GM13977 (cell line): ENCODE measurements at places on chromosomes 11 and 22.

DNA sequence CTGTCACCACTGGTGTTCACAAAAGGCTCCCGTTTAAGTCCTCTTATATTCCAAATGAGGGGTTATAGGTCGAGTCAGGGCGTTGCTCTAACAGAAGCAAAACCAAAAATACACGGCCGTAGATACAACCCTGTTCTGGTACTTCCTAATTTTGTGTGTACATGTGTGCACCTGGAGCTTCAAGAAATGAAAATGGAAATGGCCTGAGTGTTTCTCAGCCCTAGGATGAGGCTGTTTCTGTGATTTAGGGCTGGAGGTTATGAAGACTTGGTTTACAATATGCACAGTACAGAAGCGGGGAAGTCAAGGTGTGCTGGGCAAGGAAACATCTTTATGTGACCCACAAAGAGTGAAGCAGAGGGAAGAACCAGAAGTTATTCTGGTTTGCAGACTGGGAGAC, 110.4 kb upstream of the OR4B1 start:
- no peak for DNase-seq

- no peak for DNase-seq
Measured at GRCh38 chr11:67670316-67671210, 3.9 kb downstream of the ALDH3B2 start.

- DNase-seq, result no peak
Measured at GRCh38 chr22:38173641-38173906, 8.1 kb downstream of the PLA2G6 start.

DNA sequence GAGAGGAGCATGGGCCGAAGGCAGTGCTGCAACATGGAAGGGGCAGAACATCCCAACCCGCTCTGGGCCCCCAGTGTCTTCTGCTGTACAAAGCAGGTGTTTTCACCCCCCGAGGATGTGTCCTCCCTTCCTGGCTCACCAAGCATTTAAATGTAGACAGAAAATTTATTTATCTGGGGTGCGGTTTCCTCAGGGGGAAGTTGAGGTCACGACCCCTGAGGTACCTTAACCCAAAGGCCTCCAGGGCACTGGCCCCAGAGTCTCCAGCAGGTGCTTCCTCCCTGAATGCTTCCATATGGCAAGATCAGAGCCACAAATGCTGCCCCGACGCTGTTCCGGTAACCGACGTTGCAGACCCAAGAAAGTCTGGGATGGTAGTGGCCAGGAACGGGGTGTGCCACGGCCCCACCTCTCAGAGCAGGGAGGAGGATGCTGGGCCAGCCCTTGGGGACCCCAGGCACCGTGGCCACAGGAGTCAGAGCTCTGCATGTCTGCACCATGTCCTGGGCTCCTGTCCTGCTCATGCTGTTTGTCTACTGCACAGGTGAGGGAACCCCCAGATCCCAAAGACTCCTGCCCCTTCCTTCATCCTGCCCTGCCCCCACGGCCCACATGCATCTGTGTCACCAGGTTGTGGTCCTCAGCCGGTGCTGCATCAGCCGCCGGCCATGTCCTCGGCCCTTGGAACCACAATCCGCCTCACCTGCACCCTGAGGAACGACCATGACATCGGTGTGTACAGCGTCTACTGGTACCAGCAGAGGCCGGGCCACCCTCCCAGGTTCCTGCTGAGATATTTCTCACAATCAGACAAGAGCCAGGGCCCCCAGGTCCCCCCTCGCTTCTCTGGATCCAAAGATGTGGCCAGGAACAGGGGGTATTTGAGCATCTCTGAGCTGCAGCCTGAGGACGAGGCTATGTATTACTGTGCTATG, at the start of gene VPREB1:
Gene VPREB1, plus strand, starts transcription at position 471 of the 935 bp plus-strand sequence. Its CDS starts 28 bp downstream, at position 499.
- DNase-seq, result no peak

- no peak for DNase-seq
Measured at GRCh38 chr11:126082251-126083109, 19.8 kb upstream of the CDON start.

GRCh38 chr11:78825591-78826020, 250.9 kb upstream of the NARS2 start:
- DNase-seq, result no peak

- DNase-seq, result no peak
Measured at GRCh38 chr11:92436034-92436920, 211.7 kb downstream of the FAT3 start.

DNA sequence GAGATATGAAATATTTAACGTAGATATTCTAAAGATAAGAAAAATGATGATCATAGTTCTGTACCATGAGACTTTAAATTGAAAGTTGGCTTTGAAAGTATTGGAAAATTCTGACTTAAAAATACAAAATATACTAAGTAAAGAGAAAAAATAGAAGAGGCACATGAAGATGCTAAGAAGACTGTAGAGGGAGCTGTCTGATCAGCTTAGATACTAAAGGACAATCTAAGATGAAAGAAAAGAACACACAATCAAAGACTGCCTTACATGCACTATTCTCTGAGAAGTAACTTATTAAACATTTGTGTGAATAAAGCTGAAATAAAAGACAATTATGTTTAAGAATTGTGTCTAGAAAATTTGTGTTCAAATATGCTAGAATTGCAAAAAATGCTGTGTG, 55.1 kb downstream of the RBMXL2 start:
- no peak for DNase-seq

GRCh38 chr22:32175683-32176644, 16.9 kb upstream of the C22orf42 start:
- no peak for DNase-seq

DNA sequence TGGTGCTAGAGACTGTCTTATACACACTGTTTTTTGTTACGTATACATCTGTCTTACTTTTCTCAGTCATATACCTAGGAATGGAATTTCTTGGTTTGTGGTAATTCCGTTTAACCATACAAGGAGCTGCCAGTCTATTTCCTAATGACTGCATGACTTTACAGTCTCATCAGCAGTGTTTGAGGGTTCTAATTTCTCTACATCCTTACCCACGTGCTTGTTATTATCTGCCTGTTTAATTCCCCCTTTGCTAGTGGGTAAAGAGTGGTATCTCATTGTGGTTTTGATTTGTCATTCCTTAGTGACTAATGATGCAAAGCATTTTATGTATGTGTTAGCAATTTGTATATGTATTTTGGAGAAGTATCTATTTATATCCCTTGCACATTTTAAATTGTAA, 1008.0 kb downstream of the FAM181B start:
- no peak for DNase-seq

- no peak for DNase-seq
Measured at GRCh38 chr11:71172680-71173079, 79.7 kb downstream of the SHANK2 start.

- no peak for DNase-seq
Measured at GRCh38 chr11:91156041-91156440, 933.2 kb upstream of the CHORDC1 start.

DNA sequence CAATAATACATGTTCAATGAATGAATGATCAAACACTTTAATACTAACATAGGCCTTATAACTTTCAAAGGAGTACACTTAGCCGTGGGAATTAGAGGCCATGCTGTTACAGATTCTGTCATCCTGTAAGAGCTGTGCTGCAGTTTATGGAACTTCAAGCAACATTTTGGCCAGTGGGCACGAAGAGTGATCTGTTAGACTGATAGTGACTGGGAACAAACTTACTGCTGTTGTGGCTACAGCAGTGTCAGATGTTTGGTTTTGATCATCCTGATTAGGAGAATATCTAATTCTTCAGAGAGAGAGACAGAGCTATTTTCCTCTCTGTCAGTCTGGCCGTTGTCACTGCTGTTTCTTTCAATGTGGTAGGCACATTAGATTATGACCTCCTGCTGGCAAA, 348.9 kb downstream of the NELL1 start:
- no peak for DNase-seq

DNA sequence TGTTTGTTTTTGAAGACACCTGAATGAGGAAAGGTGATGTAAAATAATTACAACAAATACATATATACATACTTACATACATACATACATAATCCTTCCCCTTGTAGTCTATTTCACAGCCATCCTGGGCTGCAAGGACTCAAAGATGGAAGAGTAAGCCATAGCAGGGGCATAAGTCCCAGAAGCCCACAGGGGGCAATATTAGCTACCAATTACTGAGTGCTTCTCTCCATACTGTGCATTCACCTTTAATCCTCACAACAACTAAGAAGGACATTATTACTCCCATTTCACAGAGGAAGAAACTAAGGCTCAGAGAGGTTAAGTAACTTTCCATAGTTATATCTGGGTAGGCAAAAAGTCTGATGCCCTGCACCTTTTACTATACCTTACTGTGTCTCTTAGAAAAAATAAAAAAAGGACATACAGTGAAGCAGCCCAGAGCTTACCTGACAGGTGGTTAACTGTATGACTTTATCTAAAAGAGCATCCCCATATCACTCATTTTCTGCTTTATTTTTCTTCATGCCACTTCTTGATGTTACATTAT, 2.7 kb downstream of the SERGEF start:
- no peak for DNase-seq

DNA sequence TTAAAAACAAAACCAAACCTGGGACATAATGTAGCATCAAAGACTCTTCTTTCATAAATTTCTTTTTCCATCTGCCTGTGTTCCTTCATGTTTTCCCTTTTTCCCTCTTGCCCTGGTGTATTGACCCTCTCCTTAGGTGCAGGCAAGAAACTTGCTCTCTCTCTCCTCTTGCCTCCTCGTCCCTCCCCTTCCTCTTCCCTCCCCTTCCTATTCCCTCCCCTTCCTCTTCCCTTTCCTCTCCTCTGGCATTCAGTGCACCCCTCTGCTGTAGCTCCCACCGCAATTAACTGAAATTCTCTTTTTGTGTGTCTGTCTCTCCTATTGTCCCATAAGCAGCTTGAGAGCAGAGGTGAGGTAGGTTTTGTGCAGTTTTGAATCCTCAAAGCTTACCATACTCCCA, 49.9 kb downstream of the CSF2RB start:
- DNase-seq, result no peak

GRCh38 chr11:26335903-26336302, 4.0 kb downstream of the ANO3 start:
- DNase-seq, result no peak

- DNase-seq, result no peak
Measured at GRCh38 chr22:47066616-47066905, 304.1 kb downstream of the TBC1D22A start.

- DNase-seq, result peak; percentile 69
Measured at GRCh38 chr22:17369439-17370025, at the start of gene CECR2. TSS of gene CECR2 (plus strand) at chr22:17369460. CDS start at chr22:17369784, 324 bp downstream.

DNA sequence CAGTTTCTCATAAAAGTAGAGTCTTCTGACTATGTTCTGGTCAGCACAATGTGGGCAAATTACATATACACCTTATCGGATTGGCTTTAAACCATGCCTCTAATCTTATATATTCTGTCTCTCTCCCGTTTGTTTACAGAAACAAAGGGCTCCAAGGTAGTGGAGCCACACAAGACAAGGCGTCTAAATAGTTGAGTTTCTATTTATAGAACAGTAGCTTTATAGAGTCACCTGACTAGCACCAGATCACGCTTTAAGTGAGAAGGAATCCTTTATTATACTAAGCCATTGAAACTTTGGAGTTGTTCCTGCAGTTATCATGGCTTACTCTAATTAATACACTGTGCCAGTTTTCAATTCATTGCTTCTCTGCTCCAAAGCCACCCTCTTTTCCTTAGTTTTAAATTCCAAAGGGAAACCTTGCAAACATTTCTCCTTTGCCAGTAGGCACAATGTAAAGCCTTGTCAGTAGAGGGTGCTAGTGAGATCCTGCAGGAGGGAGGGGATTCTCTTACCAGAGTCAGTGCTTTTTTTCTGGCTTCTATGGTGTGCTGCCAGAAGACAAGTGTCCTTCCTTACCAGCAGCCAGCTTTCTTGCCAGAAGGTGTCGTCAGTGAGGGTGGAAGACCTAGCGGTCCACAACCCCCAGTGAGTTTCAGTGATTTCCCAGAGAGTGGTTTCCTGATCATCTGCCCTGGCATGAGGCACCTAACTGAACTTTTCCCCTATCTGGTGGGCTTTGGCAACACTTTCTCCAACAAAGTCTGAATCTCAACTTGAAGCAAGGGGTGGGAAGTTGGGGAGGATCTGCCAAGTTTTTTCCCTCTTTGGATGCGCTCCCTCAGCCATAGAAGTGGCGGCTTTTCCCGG, 71.7 kb downstream of the RAB38 start:
- DNase-seq, result peak; percentile 16

- no peak for DNase-seq
Measured at GRCh38 chr22:20725987-20726558, 47.8 kb upstream of the SERPIND1 start.

DNA sequence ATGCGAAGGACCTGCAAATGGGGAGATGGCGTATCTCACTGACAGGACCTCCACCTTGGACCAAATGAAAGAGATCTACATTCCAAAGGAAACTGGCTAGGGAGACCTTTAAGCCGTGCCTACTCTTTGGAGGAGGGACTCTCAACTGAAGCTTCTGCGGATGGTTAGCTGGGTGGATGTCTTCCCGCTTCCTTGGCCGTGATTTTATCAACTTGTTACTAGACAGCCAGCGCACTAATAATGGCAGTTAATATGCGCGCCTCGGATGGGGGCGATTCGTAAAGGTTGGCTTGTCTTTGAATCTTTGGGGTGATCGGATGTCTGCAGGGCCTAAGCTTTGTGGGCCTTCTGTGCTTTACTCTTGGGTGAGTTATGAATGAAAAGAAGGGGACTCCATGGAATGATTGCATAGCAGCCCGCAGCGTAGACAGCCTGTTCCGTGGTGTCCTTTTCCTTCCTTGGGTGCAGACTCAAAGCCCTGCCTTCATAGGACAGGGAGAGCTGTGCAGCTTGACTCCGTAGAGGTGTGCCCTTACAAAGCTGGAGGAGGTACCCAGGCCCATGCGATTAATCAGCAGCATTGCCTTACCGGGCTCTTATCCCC, 1.5 kb downstream of the ZNRF3 start:
- DNase-seq, result no peak

GRCh38 chr11:117180661-117181585, 2.4 kb downstream of the SIDT2 start:
- peak; percentile 84 for DNase-seq

- DNase-seq, result peak; percentile 89
Measured at GRCh38 chr22:17779286-17780115, 5.2 kb upstream of the BID start.

GRCh38 chr11:17392872-17393271, 4.4 kb upstream of the KCNJ11 start:
- no peak for DNase-seq

- DNase-seq, result no peak
Measured at GRCh38 chr11:132895340-132895739, 637.0 kb downstream of the OPCML start.

GRCh38 chr11:93939084-93939760, 81.9 kb upstream of the HEPHL1 start:
- no peak for DNase-seq

DNA sequence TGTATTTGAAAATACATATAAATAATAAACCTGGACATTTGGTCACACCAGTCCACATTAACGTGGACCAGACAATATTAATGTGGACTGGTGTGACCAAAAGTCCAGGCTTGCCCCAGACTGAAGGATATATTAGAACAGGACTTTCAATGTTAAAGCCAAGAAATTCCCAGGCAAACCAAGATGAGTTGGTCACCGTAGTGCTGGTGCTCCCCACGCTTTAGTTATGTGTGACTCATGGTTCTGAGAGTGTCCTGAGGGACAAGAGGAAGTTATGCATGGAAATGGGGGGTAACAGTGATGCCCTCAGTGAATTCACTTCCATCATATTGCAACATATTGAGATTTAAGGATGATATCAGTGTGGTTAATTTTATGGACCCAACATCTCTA, 31.4 kb downstream of the POU2AF1 start:
- DNase-seq, result no peak

- no peak for DNase-seq
Measured at GRCh38 chr11:130846606-130847005, 69.7 kb downstream of the SNX19 start.

GRCh38 chr11:90257158-90257525, 34.3 kb upstream of the CHORDC1 start:
- no peak for DNase-seq

- DNase-seq, result no peak
Measured at GRCh38 chr11:121755906-121756305, 303.1 kb upstream of the SORL1-AS1 start.

GRCh38 chr11:68196219-68196618, 16.9 kb downstream of the KMT5B start:
- no peak for DNase-seq
